Cerebellum (tissue), 4 donors: ENCODE measurements at places on chromosomes 4 and X. TPM values are rescaled to one million over a fixed set of nuclear protein-coding genes. Genes with fewer than 3 reads are reported as not detected.

SLC25A5 gene
- 80.8 TPM for total RNA-seq

SPANXB1 gene
- total RNA-seq: not detected

POU4F2 gene
- total RNA-seq: 3.8 TPM

CDS1 gene
- 28.9 TPM for total RNA-seq

ITGB1BP2 gene
- 3.0 TPM for total RNA-seq

VEGFC gene
- 3.0 TPM for total RNA-seq

XAGE2 gene
- not detected for total RNA-seq

GSX2 gene
- total RNA-seq: not detected

WDR45 gene
- total RNA-seq: 19.2 TPM

CPZ gene
- total RNA-seq: 5.0 TPM

TECRL gene
- not detected for total RNA-seq

CXCR3 gene
- not detected for total RNA-seq

DMRTC1 gene
- total RNA-seq: not detected

GLRB gene
- 21.6 TPM for total RNA-seq
